ENCODE measurements at places on chromosomes 11 and 22.
A peak's percentile ranks its signal among the peaks of the same experiment; 100 is the strongest.

GRCh38 chr11:128559496-128560103, 27.8 kb downstream of the ETS1 start:
- DNase-seq = no peak

- no peak for DNase-seq
These were observed 96.0 kb downstream of the EXT2 start for GRCh38 chr11:44191322-44192016.

GRCh38 chr22:48780597-48781277, 1046.9 kb downstream of the BRD1 start:
- DNase-seq = no peak

DNA sequence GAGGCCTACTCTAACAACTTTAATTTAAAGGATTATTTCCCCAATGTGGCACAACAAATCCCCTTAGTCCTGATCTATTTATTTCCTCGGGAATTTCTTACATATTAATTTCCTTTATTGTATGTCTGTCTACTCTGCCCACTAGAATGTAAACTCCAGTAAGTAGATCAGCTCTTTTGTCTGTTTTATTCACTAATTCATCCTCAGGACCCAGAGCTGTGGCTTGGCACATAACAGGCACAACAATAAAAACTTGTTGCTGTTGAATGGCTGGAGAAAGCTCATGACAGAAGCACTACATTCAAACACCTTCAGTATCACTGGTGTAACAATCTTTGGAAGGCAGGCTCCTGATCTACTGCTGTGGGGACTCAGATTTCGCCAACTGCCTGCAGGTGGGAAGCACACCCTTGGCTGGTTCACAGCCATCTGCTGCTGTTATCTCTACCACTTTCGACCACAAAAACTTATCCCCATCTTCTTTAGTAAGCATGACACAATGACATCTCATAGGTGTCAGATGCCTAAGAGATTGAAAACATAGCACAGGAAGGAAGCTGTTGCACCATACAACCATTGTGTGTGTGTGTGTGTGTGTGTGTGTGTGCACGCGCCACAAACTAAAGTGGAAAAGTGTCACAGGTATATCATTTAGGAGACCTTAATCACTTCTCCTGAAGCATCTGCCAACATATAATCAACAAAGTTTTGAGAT, 11.9 kb downstream of the HIRA start:
- DNase-seq = no peak

DNA sequence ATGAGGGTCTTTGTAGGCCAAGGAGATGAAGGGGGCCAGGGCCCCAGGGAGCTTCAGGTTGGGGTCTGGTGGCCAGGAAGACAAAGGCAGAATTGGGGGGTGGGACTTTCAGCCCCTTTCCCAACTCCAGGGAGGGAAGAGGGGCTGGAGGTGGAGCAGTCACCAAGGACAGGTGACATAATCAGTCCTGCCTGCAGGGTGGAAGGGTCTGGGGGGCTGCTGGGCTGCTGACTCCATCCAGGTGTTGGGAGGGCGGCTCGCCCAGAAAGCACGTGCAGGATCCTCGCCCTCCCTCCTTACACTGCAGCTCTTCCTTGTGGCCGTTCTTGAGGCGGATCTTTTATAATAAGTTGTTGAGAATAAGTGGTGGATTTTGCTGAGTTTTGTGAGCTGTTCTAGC, 1491.1 kb downstream of the TBC1D22A start:
- DNase-seq = no peak

GRCh38 chr22:19755722-19756287, 4.8 kb upstream of the TBX1 start:
- DNase-seq = no peak

DNA sequence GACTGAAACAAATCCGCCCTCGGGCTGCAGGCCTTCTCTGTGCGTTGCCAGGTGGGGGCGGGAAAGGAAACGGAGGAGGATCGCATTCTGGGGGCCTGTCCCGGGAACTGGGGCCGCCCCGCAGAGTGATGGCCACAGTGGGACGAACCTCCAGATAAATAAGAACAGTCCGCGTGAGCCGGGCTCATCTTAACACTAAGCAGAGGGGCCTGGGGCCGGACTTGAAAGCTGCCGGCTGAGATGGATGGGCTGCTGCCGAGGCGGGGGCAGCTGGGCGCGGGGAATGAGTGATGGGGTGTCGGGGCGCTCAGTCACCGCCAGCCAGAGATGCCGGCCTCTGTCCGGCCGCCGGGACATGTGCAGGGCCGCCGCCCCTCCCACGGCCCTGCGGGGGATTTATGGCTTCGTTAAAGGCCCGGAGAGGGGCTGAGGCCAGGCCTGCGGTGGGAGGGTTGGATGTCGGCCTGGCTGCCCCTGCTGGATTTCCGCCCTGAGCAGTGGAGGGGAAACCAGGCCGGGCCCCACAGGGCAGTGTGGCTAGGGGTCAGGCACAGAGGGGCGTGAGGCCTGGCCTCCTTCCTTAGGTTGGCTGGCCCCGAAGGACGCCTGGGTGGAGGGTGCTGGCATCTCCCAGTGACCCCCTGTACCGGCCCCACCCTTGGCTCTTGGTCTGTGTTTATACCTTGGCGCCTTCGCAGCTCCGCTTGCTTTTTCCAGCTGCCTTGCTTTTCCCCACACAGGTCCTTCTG, 45.3 kb upstream of the CD82 start:
- DNase-seq = no peak

DNA sequence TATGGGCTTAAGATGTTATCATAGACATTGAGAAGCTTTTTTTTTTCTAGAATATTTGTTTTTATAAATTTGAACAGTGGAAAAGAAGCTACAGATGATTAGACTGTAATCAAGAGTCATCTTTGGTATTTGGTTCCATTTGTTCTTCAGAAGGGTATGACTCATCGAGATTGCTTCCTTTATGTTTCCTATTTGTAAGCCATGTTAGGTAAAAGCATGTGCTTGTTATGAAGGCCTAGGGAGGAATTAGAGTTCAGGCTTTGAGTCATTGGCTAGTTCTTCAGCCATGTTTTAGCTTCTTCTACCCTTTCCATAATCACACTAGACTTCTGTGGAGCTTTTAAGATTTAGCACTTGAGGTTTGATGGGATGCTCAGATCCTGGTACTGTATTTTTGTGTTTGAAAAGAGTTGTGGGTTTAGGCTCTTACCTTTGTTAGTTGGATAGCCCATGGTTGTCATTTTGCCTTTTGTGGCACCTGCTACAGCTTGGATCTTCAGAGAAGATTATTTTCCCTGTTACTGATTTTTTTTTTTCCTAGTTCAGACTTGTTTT, 44.3 kb downstream of the POLD3 start:
- peak; percentile 84 for DNase-seq

DNA sequence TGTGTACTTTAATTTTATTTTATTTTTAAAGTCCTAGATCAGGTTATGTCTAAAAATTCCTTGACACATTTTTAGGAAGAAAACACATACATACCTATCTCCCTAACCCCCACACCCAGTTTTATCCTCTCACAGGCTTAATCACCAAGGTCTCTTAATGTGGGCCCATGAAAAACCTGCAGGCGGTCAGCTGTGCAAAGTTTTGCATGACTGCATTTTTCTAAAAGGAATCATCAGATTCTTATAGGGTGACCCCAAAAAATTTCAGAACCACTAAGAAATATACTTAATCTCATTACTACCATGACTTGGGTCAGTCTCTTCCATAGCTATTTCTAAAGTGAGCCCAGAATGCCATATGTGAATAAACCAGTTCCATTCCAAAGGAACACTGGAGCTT, 19.8 kb downstream of the SAA1 start:
- no peak for DNase-seq

All from fibroblast of skin of abdomen (primary cell).